ENCODE measurements at places on chromosomes 7 and 10. TPM values are rescaled to one million over a fixed set of nuclear protein-coding genes. Genes with fewer than 3 reads are reported as not detected.

The PODXL gene
- polyA plus RNA-seq = 678 TPM

The CALN1 gene
- polyA plus RNA-seq = 0.47 TPM

The CFTR gene
- 5.6 TPM for polyA plus RNA-seq

The UPF2 gene
- polyA plus RNA-seq = 38.3 TPM

The CYP2C19 gene
- polyA plus RNA-seq = not detected

The ADAM22 gene
- polyA plus RNA-seq = 14.7 TPM

The DYNC1I1 gene
- polyA plus RNA-seq = 0.31 TPM

The TMEM273 gene
- polyA plus RNA-seq = 2.1 TPM

The CYTH3 gene
- 38.6 TPM for polyA plus RNA-seq

The GBX1 gene
- polyA plus RNA-seq = 0.19 TPM

The TUBB8 gene
- polyA plus RNA-seq = 0.67 TPM

The ADRA2A gene
- polyA plus RNA-seq = 2.3 TPM

The TSPAN15 gene
- polyA plus RNA-seq = 46.8 TPM

The CALML3 gene
- 0.06 TPM for polyA plus RNA-seq

The PTPRE gene
- 7.8 TPM for polyA plus RNA-seq

The ADRB1 gene
- polyA plus RNA-seq = not detected

The GIMAP7 gene
- 14.3 TPM for polyA plus RNA-seq

The PAPOLB gene
- 0.09 TPM for polyA plus RNA-seq

The JAZF1 gene
- polyA plus RNA-seq = 11.2 TPM

The PTPRN2 gene
- 7.2 TPM for polyA plus RNA-seq

The PRPF18 gene
- polyA plus RNA-seq = 24.8 TPM

The EVX1 gene
- polyA plus RNA-seq = not detected

The GPR26 gene
- polyA plus RNA-seq = 0.01 TPM

The PAX4 gene
- polyA plus RNA-seq = not detected

The NME8 gene
- not detected for polyA plus RNA-seq

The FAM131B gene
- polyA plus RNA-seq = 2.6 TPM

The SUN3 gene
- polyA plus RNA-seq = 0.58 TPM

The LRRN3 gene
- 3.8 TPM for polyA plus RNA-seq

The OR13A1 gene
- 0.15 TPM for polyA plus RNA-seq

The PSMC2 gene
- polyA plus RNA-seq = 113 TPM

The PIP4K2A gene
- 22.6 TPM for polyA plus RNA-seq

The FKBP9 gene
- 125 TPM for polyA plus RNA-seq

The PHKG1 gene
- 3.0 TPM for polyA plus RNA-seq
